ENCODE measurements at places on chromosomes 3 and 15. TPM values are rescaled to one million over a fixed set of nuclear protein-coding genes. Genes with fewer than 3 reads are reported as not detected.

The EID1 gene
- 85.0 TPM for total RNA-seq

The MGA gene
- total RNA-seq, result 46.2 TPM

- H3K4me1 ChIP-seq, result peaks cover 21% of the 10 kb centered on the region
- H3K4me3 ChIP-seq, result no peak overlapping the region
- H3K36me3 ChIP-seq, result no peaks in the 10 kb centered on the region
- no peak for DNase-seq
Measured at GRCh38 chr3:98730338-98730737, 32.8 kb upstream of the ST3GAL6 start.

DNA sequence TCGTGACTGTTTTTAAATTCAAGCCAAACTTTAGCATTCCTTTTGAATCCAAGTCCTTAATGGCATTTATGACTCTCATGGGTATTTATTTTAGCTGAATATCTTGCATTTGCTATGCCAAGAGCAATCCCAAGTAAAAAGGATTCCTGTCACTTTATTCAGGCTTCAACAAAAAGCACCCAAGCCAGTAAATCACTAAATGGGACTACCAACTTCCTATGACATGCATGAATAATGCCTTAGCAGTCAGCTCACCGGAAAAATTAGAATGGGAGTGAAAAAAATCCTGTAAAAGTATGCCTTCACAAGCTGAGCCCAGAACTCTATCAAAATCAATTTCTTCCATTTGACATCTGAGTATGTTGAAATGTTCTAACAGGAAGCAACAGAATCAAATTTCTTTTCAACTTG, 1297.9 kb downstream of the ROBO2 start:
- H3K4me3 ChIP-seq, result no peak overlapping the region
- H3K4me1 ChIP-seq, result no peaks in the 10 kb centered on the region
- H3K36me3 ChIP-seq, result no peaks in the 10 kb centered on the region
- no peak for DNase-seq

DNA sequence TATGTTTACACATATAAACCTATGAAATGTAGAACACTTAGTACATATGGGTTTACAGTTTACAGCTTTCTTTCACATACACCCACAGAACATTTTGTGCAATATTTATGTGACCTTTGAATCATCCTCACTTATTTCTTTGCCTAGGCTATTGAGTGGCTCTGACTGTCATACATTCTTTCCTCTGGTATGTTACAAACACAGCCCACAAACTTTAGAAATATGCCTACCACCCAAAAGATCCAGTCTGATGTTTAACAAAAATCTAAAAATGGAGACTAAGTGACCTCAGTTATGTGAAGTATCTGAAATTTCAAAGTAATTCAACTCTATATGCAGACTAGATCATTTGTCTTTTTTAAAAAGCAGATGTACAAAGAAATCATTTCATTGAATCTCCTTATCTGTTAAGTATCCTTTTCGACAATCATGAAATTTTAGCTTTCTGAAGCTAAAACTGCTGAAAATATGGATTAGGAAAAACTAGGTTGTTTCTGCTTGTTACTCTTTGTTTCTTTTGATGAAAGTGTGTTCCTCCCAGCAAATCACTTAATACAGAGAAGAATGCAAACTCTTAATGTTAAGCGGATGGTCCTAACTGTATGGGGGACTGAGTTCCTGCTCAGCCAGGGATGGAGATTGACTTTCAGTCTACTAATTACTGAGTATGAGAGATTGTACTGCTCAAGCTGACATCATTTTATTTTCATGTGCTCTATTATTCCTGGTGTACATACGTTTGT, 27.7 kb downstream of the CCDC54 start:
- DNase-seq, result no peak
- H3K4me1 ChIP-seq, result no peaks in the 10 kb centered on the region
- H3K4me3 ChIP-seq, result no peak overlapping the region
- peaks cover 7% of the 10 kb centered on the region for H3K36me3 ChIP-seq

GRCh38 chr3:120161902-120162301, 67.7 kb upstream of the GSK3B start:
- H3K27ac ChIP-seq, result no peak overlapping the region
- H3K4me3 ChIP-seq, result no peak overlapping the region
- H3K27me3 ChIP-seq, result peaks cover 23% of the 10 kb centered on the region

- H3K27me3 ChIP-seq, result peaks cover 25% of the 10 kb centered on the region
- H3K4me1 ChIP-seq, result peaks cover 3% of the 10 kb centered on the region
- no peak overlapping the region for H3K27ac ChIP-seq
- H3K4me3 ChIP-seq, result no peak overlapping the region
Measured at GRCh38 chr3:173584093-173584837, 186.7 kb downstream of the NLGN1 start.

DNA sequence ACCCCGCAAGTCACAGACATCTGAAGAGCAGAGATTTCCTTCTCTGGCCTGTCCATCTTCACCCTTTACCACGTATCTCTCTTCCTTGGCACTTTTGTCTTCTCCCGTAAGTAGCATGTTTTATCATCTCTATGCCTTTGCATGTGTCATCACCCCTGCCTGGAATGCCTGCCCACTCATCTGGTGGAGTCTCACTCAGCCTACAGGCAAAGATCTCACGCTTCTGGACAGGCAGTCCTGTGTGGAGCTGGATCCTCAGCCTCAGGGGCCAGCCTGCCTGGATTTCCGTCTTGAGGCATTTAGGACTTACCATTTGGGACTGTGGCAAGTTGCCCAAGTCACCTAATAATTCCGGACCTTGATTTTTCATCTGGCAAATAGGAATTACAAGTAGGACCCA, 114.3 kb upstream of the CACNA2D3 start:
- H3K27me3 ChIP-seq, result no peaks in the 10 kb centered on the region
- no peak overlapping the region for H3K27ac ChIP-seq
- no peak overlapping the region for H3K4me3 ChIP-seq
- no peaks in the 10 kb centered on the region for H3K36me3 ChIP-seq
- no peaks in the 10 kb centered on the region for H3K4me1 ChIP-seq

- H3K27ac ChIP-seq, result no peak overlapping the region
- no peak overlapping the region for H3K4me3 ChIP-seq
- no peaks in the 10 kb centered on the region for H3K36me3 ChIP-seq
Measured at GRCh38 chr3:127735767-127736693, 63.3 kb downstream of the ABTB1 start.
